T47D (cell line): ENCODE measurements at places on chromosomes 2 and 18.

GRCh38 chr2:227853765-227854271 is 17.6 kb upstream of the DAW1 start:
- DNase-seq, result no peak

DNA sequence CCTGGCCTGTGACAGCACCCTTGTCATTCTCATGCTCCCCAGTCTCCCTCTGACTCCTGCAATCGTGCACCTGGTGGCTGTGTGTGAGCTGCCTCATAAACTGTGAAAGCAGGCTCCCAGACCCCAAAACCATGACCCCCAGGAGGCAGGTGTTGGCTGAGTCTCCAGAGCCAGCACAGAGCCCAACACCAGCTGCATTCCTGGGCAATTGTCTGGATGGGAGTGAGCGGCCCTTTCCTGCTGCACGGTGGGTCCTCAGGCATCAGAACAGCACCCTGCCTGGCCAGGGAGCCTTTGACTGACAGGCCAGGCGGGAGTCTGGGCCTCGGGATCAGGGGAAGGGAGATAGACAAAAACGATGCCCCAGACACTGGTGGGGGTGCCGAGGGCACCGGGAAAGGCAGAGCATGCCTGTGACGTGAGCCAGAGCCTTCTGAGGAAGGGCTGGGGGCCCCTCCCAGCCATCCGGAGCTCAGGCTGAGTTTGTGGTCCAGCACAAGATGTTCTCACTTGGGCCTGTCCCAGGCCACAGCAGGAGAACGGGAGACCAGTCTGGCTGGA is 135.1 kb upstream of the GPC1 start:
- DNase-seq, result no peak

- DNase-seq, result no peak
Measured at GRCh38 chr2:41379496-41380221, 668.2 kb upstream of the PKDCC start.

GRCh38 chr2:118084491-118085089 is 3.7 kb upstream of the INSIG2 start:
- no peak for DNase-seq

- DNase-seq, result no peak
Measured at GRCh38 chr2:72914589-72915319, 2.6 kb upstream of the EMX1 start.

GRCh38 chr2:114550895-114551793 is 108.7 kb downstream of the DPP10 start:
- peak; percentile 30 for DNase-seq

- peak; percentile 21 for DNase-seq
Measured at GRCh38 chr2:105287692-105288091, 41.8 kb downstream of the TGFBRAP1 start.

GRCh38 chr2:192313773-192314172 is 119.0 kb upstream of the TMEFF2 start:
- DNase-seq, result no peak

- no peak for DNase-seq
Measured at GRCh38 chr2:216316743-216317142, 55.5 kb downstream of the MARCHF4 start.

DNA sequence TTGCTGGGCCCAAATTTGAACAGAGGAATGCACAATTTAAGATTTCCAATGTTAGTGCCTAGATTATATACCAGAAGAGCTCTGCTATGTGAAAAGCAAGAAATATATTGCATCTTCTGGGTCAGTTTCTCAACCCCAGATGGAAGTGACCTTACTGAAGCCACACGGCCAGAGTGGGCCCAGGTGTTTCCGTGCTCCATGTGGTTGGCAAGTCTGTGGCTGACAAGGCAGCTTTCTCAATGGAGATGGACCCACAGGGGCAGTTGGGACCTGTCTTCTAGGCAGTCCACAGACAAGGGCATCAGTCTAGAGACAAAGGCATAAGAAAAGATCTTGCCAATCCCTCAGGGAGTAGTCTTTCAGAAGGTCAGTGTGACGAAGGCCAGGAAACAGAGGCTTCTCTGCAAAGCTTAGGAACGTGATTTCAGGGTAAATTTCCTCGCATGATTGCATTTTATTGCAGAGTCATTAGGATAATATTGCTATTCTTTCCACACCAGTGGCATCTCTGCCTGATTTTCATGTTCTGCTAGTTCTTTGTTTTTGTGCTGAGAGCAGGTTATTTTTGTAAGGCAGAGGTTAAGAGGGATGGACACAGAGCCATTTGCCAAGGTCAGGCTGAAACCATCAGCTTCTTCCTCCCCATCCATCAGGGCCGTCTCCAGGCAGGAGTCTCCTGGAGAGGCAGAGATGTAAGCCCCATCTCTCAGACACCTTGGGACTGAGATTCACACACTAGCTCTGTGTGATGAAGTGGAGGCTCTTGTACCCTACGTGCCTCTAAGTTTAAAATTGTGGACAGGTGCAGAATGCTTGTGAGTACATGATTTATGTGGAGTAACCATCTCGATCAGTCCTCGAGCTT is 202.1 kb downstream of the ANKRD30B start:
- DNase-seq, result no peak

DNA sequence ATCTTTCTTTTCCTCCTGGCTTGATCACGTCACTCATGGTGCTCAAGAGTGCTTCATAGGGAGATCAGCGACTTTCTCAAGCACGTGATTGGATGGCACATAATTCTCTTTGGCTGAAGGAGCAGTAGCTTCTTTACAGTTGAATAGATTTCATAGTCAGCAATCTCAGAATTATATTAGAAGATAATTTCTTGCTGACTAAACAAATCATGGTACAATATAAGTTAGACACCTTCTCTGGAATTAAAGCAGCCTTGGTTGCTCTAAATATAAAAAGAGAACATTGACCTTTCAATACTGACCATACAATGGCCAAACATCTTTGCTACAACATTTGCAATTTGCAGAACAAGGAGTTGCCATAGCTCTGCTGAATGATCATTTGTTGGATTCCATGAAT is 238.5 kb upstream of the CHST9 start:
- DNase-seq, result no peak

DNA sequence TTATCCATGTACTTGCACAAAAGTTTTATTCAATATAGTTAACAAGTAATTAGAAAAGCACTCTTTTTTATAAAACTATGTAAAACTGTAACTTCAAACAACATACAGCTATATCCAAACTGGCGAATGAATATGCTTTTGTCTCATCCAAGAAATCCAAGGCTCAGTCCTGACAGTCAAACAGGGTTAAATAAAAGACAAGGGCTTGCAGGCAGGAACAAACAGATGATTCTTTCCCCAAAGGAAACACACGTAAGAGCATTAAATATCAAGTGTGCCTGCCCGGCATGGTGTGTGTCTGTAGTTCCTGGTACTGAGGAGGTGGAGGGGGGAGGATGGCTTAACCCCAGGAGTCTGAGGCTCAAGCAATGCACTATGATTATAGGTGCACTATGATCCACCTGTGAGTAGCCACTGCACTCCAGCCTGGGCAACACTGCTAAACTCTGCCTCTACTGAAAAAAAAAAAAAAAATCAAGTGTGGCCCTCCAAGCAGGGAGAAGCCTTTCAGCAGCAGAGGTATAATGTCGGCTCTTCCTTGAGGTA is 171.3 kb downstream of the DLGAP1 start:
- no peak for DNase-seq

- DNase-seq, result no peak
Measured at GRCh38 chr2:15278296-15278695, 282.8 kb downstream of the NBAS start.

DNA sequence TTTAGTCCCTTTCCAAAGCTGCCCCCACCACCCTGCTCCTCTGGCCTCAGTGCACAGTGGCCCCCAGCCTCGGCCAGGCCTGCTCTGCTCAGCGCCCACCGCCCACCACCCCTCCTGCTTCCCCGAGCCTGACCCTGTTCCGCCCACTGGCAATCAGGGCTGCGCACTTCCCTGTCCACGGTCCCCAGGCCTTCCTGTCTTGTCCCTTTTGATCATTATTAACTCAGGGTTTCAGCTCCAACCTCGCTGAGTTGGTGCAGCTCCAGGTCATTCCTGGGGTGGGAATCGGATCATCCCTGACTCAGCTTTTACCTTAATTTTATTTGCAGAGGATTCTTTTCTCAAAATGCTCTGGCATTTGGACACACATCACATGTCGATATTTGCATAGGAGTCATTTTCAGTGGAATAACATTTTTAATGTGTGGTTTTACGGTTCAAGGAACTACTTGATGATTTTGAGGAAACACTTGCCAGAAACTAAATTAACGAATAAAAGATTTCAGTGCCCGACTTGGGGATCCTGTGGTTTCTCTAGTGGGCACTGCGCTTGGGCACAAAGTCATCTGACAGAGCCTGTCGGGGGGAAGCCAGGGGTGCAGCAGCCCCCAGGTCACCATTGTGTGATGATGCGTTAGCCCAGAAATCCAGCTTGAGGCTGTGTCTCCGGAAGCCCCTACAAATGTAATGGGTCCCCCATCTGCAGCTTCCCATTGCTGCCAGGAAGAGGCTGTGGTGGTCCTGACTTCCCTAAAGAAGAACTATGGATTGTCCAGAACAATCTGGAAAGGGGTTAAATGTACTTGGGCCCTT is 1.0 kb upstream of the ESPNL start:
- DNase-seq, result no peak

GRCh38 chr2:83015035-83015715 is 1443.9 kb downstream of the SUCLG1 start:
- no peak for DNase-seq

DNA sequence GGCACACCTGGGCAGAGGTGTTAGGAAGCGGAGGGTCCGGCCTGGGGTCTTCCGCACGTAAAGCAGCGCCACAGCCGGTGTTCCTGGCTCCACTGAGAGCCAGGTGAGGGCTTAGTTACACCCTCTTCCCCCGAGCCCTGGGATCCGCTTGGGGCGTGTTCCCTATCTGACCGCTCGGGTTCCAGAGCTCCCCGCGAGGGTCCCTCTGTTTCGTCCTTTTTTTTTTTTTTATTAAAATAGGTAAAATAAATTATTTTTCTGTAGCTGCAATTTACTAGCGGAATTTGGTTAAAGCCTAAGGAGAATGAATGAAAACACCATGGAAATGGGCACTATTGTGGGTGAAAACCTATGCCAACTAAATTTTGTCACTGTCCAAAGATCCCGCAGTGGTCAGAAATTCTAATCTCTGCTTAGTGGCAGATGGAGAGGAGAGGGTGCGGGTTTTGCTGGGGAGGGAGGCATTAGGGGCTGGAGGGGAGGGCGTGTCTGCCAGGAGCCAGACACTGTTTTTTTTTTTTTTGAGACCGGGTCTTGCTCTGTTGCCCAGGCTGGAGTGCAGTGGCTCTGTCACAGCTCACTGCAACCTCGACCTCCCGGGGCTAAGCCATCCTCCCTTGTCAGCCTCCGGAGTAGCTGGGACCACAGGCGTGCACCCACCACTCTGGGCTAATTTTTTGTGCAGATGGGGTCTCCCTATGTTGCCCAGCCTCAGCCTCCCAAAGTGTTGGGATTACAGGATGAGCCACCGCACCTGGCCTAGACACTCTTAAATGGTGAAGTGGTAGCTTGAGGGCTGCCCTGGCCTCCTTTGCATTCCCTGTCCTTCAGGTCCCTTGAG is 834 bp downstream of the PDCL3 start:
- DNase-seq, result no peak

GRCh38 chr2:183079139-183079775 is 710 bp downstream of the DUSP19 start:
- peak; percentile 15 for DNase-seq
